ENCODE measurements at places on chromosomes 5 and 9.
A peak's percentile ranks its signal among the peaks of the same experiment; 100 is the strongest.

GRCh38 chr5:57172466-57173318 lies 1.2 kb upstream of the GPBP1 start:
- no peak for DNase-seq

DNA sequence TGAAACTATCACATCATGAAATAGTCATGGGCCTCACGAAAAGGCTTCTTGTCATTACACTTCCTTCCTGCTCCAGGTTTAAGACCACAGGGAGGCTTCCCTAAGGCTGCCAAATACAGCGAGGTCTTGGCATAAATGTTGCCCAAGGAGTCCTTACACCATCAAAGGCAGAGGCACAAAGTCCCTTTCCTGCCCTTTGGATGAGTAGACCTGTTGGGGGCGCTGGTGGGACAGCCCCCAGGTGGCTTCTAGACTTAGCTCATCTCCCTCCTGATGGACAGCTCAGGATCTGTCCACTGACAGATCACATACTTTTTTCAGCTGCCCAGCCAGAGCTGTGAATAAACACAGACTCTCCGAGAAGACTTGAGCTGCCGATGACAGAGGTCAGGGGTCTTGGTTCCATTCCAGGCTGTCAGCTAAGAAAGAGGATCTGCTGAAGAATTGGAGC lies 15.5 kb upstream of the MEGF9 start:
- DNase-seq = peak; percentile 70

DNA sequence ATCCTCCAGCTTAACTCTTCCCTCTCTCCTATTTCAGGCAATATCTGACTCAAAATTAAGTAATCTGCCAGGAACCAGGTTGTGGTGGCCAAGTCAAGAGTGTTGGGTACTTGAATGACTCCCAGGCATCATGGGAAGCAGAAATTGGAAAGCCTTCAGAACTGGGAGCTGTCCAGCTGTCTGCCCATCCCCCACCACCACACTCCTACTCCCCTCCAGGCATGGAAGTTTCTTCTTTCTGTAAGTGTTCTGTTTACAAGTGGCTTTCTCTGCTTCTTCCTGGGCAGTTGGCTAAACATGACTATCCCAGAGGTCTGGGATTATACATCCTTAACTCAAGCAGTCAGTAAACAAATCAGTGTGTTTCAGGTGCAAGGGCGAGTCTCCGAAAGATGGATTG lies 14.6 kb upstream of the PBX3 start:
- no peak for DNase-seq

DNA sequence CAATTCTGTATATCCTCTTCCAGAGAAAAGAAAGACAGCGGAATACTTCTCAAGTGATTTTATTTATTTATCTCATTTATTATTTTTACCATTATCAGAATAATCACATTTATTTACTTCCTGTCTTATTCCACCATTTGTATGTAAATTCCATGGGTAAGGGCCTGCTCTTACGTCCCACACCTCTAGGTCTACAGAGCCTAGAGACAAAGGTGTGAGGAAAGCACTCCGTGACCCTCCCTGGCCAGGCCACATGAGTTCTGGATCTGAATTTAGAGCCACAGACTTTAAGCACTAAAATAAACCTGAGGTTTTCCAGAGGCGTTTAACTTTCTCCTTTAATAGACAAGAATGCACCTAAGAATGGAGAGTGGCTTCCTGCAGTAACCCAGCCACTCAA lies 85.3 kb upstream of the CTSV start:
- DNase-seq = no peak

DNA sequence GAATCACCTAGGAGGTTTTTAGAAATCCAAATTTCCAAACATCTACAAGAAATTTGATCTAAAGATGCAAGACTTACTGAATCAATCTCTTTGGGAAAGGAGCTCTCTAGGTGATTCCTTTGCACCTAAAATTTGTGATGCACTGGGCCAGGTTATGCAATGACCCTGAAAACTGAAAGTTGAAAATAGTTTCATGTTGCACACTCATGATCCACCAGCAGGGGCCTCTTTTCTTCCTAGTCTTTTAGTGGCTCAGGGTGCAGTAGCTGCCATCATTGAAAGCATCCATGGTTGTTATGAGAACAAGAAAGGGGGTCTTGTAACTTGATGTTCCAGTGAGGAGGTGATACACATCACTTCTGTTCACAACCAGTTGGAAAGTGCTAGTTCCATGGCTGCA lies 486.8 kb downstream of the PSAT1 start:
- no peak for DNase-seq

DNA sequence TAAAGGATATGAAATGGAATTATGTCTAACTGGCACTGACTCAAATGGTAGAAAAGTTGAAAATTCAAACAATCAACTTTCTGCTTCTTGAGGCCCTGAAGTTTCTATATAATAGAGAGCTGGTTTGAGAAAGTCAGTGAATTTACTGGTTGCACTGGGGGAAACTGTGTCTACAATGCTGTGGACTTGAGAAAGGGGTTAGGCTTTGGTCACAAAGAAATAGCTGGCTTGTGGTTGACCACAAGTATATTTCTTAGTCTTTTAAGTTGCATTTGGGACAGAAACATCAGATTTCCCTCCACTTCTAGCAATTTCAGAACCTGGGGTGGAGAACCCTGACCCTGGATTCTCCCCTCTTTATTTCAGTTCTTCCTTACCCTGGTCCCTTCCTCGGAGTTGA lies 192.6 kb upstream of the ACTBL2 start:
- peak; percentile 13 for DNase-seq

- DNase-seq = no peak
Observed at GRCh38 chr5:75148051-75148450, 88.6 kb downstream of the ANKRD31 start.

DNA sequence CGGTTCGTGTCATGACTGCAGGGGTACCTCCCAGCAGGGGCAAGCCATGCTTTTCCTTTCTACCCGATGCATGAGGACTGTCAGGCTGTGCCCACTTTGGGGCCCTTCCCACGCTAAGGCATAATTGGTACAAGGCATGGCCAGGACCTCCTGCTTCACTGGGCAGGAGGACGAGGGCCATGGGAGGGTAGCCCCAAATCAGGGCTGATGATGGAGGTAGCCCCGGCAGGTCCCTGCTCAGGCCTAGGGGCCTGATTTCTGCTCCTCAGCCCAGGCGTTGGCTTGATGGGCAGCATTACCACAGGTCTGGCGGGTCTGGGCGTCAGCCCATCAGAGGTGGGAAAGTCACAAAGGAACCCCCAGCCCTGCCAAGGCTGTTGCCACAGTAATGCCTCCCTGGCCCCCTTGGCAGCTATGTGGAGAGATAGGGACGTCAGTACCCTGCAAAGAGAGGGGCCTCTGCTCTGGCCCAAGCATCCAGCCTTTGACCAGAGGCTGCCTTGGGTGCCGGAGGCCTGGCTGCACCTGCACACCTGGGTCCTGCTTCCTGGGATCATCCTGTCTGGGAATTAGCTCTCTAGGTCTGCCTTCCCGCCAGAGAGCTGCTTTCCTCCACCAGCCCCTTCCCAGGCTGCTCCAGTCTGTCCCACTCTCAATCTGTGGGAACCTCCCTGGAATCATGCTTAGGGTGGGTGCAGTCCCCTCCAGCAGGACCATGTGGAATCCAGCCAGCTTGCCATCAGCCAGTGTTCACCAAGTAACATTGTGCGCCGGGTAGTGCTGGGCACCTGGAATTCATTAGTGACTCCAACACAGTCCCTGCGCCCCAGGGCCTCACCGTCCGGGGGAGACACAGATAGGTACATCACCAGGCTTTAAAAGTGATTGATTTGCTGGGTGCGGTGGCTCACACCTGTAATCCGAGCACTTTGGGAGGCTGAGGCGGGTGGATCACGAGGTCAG lies 15.4 kb downstream of the TSPAN17 start:
- no peak for DNase-seq

- DNase-seq = peak; percentile 97
Observed at GRCh38 chr9:27460226-27461023, 63.7 kb upstream of the IFNK start.

DNA sequence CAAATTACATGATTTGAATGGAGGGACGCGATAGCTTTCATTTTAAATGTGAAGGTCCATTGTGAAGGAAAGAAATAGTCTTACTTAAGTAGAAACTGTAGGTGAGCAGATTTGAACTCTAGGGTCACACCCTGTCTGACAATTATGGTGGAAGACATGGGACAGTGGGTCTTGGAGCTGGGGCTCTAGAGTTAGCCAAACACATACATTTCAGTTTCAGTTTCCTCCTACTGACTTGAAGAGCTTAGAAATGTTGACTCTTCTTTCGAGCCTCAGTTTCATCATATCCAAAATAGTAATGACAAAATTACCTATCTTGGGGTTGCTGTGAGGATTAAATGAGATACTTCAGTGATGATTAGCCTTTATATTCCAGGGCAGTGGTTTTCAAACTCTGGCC lies 314.2 kb downstream of the NTRK2 start:
- DNase-seq = no peak

- no peak for DNase-seq
Observed at GRCh38 chr5:158270996-158271554, 412.1 kb upstream of the CLINT1 start.
